ENCODE measurements at places on chromosomes 13 and 19. TPM values are rescaled to one million over a fixed set of nuclear protein-coding genes. Genes with fewer than 3 reads are reported as not detected.

TYROBP gene
- 16.9 TPM for total RNA-seq

AKT1S1 gene
- 35.8 TPM for total RNA-seq

SHISA2 gene
- 0.89 TPM for total RNA-seq

PRSS57 gene
- not detected for total RNA-seq

CPAMD8 gene
- 7.1 TPM for total RNA-seq

CYP2A6 gene
- not detected for total RNA-seq

CEACAM7 gene
- not detected for total RNA-seq

LCP1 gene
- total RNA-seq = 13.2 TPM

CNFN gene
- 0.67 TPM for total RNA-seq

DZIP1 gene
- 4.9 TPM for total RNA-seq

CPB2 gene
- not detected for total RNA-seq

CATSPERD gene
- total RNA-seq = not detected

- no peak for DNase-seq
Measured at GRCh38 chr13:93635616-93636032, 409.0 kb downstream of the GPC6 start.

GRCh38 chr13:20799726-20800416 is 26.1 kb upstream of the EEF1AKMT1 start:
- DNase-seq = no peak

- no peak for DNase-seq
Measured at GRCh38 chr19:3201072-3201700, 15.5 kb downstream of the NCLN start.

DNA sequence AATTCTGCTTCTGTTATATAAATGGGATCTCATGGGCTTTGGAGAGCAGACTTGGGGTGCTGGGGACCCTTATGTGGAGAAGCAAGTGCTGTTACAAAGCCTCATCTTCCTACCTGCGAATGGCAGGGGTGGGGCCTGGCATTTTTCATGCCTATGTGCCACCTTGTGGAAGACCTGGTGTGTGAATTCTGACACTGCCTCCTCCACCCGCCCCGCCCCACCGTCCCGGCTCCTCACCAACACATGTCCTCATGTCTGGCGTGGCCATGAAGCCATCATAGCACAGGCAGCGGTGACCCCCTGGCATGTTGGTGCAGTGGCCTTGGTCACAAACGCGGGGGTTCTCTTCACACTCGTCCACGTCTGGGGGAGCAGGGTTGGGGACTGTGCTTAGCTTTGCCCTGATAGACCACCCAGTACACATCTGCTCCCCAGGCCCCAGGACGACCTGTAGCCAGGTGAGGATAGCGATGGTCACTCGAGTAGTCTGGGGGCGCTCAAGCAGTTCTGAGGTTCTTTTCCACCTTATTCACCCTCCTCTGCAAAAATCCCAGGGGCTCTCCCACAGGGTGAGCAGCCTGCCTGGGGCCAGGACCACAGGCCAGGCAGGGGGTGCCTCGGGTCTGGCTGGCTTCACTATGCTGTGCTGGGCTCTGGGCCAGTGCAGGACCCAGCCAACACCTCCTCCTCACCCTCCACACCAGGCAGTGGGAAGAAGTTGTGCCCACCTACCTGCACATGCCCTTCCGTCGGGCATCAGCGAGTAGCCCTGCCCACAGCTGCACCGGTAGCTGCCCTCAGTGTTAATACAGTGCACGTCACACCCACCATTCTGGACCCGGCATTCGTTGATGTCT is 32.7 kb downstream of the FBN3 start:
- DNase-seq = no peak

DNA sequence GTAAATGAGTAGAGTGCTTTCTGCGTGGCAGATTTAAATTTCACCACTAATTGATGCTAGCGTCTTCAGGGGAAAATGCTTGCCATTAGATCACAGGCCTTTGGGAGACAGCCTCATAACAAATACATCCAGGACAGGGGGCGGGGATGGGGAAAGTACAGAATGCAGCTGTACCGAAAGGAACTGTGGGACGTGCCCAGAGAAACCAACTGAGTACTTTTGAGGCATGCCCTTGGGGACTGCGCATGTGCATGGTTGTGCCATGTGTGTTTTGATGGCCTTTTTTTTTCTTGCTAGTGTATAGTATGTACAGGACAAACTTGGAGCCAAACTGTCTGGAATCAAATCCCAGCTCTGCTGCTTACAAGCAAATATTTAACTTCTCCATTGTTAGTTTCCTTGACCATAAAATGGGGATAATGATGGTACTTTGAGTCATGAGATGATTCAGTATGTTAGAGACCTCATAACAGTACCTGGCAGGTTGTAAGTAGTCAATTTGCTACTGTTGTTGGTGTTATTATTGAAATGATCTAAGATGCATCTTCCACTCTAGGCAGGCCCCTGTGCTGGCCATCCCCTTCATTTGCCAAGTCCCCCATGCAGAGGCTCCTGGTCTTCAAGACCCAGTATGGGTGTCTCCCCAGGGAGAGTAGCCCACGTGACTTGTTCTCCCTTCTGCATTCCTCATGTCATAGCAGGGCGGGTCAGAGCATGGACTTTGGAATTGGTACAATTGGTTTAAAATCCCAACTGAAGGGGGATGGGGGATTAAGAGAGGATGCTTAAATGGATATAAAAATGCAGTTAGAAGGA is 68.3 kb upstream of the NPAS1 start:
- DNase-seq = no peak

- no peak for DNase-seq
Measured at GRCh38 chr13:101529422-101529821, 76.9 kb downstream of the ITGBL1 start.

- no peak for DNase-seq
Measured at GRCh38 chr13:33153421-33154404, 131.8 kb downstream of the STARD13 start.

- no peak for DNase-seq
Measured at GRCh38 chr13:92355213-92355612, 871.4 kb upstream of the GPC6 start.

- no peak for DNase-seq
Measured at GRCh38 chr13:91824416-91824815, 426.0 kb downstream of the GPC5 start.

- no peak for DNase-seq
Measured at GRCh38 chr13:51311957-51312520, 27.5 kb upstream of the SERPINE3 start.

DNA sequence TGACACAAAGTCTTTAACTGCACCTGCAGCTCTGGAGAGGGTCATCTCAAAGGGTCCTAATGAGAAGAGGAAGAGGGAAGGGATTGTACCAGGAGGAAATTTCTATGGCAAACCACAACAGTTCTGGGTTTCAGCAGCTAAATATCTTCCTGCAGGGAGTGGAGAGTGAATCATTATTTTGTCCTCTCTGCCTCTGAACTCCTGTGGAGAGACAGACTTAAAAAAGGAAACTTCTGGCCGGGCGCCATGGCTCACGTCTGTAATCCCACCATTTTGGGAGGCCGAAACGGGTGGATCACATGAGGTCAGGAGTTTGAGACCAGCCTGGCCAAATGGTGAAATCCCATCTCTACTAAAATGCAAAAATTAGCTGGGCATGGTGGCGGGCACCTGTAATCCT is 16.9 kb upstream of the C1QTNF9 start:
- no peak for DNase-seq

- DNase-seq = no peak
Measured at GRCh38 chr13:52707375-52707774, 32.2 kb downstream of the CNMD start.

DNA sequence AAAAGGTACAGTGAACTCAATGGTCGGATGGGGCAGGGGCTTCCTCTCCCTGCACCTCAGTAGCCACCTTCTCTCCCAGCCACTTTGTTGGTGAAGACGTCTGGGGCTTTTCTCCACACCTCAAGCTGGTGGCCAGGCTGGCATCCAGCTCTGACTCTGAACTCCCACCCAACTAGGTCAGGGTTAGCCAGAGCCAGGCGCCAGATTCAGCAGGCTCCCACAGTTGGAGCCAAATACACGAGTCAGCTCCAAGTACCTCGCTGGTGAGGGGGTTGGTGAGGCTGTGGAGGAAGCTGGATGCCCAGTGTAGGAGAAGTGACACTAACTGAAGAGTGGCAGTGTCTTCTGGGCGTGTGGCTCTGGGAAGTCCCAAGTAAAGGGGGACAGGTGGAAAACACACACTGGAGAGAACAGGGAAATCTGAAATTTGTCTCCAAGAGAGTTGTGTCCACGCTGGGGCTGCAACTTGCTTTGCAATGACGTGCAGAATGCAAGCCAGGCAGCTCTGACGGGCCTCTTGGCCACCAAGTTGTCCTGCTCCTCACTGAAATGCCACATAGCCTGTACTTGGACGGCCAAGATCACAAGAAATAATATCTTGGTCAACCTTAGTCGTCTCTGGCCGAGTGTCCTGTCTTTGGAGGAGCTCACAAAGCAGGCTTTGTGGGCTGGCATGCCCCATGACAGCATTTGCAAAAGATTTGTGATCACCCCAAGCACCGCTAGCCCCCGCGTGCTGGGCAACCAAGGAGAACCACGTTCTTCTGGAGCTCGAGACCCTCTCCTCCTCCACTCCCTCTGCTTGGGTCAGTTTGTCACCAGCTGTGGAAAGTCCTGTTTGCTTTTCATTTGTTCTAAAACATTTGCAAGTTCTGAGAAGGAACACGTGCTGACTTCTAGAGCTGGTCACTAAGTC is 18.1 kb downstream of the SLC7A1 start:
- DNase-seq = no peak

DNA sequence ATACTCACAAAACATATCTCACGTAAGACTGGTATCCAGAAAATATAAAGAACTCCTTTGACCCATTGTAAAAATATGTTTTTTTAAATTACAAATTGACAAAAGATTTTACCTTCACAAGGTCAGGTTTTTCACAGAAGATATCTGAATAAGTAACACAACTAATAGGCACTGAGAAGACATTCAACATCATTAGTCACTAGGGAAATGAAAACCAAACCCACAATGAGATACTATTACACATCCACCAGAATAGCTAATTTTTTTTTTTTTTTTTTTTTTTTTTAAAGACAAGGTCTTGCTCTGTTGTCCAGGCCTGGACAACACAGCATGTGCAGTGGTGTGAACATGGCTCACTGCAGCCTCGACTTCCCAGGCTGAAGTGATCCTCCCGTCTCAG is 157.5 kb downstream of the MIPEP start:
- no peak for DNase-seq

GRCh38 chr13:75440100-75440499 is 41.9 kb downstream of the TBC1D4 start:
- DNase-seq = no peak

GRCh38 chr19:12953138-12953798 is 3.8 kb downstream of the GADD45GIP1 start:
- DNase-seq = no peak

GRCh38 chr19:44539236-44539826 is 9.9 kb upstream of the CEACAM20 start:
- no peak for DNase-seq

DNA sequence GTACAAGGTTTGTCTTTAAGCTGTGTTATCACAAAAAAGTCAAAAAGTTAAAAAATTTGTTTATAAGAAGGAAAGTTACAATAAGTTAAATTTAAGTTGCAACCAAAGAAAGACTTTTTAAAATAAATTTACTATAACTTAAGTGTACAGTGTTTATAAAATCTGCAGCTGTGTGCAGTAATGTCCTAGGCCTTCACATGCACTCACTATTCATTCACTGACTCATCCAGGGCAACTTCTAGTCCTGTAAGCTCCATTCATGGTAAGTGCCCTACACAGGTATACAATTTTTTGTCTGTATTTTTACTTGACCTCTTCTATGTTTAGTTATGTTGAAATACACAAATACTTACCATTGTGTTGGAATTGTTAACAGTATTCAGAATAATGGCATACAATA is 667.9 kb upstream of the SLITRK5 start:
- no peak for DNase-seq

GRCh38 chr13:50390503-50391248 is 375.4 kb downstream of the KCNRG start:
- DNase-seq = no peak

GRCh38 chr13:48783181-48783630 is 129.5 kb downstream of the CYSLTR2 start:
- peak; percentile 89 for DNase-seq

DNA sequence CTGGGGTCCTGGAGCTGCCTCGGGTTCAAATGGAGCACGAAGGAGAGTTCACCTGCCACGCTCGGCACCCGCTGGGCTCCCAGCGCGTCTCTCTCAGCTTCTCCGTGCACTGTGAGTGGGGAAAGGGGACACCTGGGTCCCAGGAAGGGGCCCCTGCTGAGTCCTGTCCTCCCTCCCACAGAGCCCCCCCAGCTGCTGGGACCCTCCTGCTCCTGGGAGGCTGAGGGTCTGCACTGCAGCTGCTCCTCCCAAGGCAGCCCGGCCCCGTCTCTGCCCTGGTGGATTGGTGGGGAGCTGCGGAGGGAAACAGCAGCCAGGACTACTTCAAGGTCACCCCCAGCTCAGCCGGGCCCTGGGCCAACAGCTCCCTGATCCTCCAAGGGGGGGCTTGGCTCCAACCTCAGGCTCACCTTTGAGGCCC is 11.0 kb upstream of the SIGLEC11 start:
- no peak for DNase-seq

GRCh38 chr19:17862711-17863519 is 3.2 kb downstream of the RPL18A start:
- DNase-seq = no peak

- no peak for DNase-seq
Measured at GRCh38 chr13:106246242-106246641, 289.2 kb downstream of the EFNB2 start.

DNA sequence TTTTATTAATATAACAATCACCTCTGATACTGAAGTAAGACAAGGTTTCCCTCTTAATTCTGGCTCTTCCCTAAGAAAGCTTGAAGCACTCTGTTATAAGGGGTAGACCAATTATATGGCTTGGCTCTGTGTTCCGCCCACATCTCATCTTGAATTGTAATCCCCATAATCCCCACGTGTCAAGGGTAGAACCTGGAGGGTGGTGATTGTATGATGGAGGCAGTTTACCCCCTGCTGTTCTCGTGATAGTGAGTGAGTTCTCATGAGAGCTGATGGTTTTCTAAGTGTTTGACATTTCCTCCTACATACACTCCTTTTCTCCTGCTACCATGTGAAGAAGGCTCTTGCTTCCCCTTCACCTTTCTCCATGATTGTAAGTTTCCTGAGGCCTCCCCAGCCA is 363.8 kb upstream of the PCDH20 start:
- DNase-seq = no peak

- peak; percentile 62 for DNase-seq
Measured at GRCh38 chr19:39830406-39830805, 3.6 kb downstream of the DYRK1B start.

All from cardiac septum (tissue), 1 donor.